ENCODE measurements at places on chromosomes 3 and 15. TPM values are rescaled to one million over a fixed set of nuclear protein-coding genes. Genes with fewer than 3 reads are reported as not detected.

XPC gene
- total RNA-seq, result 43.4 TPM

RPL22L1 gene
- 585 TPM for total RNA-seq

SSUH2 gene
- total RNA-seq, result not detected

PLA2G4D gene
- total RNA-seq, result not detected

TMEM45A gene
- total RNA-seq, result 38.8 TPM

ARNT2 gene
- 11.1 TPM for total RNA-seq

CD96 gene
- not detected for total RNA-seq

CPN2 gene
- not detected for total RNA-seq

- no peak for DNase-seq
Observed at GRCh38 chr3:12886106-12886679, 44.8 kb upstream of the RPL32 start.

DNA sequence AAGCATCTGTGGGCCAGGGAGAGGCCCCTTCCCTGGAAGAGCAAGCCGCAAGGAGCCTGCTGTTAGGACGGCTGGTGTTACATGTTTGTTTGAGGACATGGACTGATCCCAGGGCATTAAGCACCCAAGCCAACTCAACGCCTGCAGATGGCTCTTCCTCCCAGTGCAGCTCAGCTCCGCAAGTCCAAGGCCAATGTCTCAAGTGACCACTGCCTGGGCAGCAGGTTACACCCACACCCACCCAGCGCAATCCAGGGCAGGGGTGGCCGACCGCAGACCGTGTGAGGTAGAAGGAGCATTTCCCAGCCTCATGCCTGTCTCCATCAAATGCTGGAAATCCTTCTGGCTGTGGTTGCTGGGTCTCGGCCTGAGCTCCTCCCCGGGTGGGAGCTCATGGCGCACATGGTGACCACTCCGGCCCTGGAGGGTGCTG lies 14.5 kb downstream of the GP5 start:
- no peak for DNase-seq

GRCh38 chr3:5090197-5090596 lies 31.9 kb upstream of the ARL8B start:
- DNase-seq, result no peak

DNA sequence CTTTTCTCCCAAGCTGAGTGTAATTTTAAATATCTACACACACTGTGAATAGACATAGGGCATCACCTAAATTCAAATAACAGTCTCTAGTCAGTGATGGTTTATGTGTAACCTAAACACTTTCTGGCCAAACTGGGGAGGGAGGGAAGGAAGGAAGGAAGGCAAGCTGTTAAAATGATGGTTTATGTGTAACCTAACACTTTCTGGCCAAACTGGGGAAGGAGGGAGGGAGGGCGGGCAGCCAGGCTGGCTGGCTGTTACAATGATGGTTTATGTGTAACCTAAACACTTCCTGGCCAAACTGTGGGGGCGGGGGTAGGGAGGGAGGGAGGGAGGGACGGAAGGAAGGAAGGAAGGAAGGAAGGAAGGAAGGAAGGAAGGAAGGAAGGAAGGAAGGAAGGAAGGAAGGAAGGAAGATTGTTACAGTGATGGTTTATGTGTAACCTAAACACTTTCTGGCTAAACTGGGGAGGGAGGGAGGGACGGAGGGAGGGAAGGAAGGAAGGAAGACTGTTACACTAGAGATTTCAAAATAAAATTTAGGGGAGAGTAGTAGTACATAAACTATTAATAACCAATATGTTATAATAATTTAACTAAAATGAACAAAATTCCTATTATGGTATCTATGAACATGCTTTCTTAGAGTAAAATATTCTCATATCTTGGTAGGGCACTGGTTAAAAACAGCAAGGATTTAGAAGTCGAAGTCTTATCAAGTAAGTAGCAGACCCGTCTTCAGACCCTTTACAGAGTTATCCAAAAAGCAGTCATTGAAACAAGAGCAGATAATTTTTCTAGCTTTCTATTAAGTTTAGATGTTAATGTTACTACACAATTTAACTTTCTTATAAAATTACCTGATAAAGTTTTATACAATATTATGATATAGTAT lies 148.1 kb downstream of the LMLN start:
- peak; percentile 5 for DNase-seq

DNA sequence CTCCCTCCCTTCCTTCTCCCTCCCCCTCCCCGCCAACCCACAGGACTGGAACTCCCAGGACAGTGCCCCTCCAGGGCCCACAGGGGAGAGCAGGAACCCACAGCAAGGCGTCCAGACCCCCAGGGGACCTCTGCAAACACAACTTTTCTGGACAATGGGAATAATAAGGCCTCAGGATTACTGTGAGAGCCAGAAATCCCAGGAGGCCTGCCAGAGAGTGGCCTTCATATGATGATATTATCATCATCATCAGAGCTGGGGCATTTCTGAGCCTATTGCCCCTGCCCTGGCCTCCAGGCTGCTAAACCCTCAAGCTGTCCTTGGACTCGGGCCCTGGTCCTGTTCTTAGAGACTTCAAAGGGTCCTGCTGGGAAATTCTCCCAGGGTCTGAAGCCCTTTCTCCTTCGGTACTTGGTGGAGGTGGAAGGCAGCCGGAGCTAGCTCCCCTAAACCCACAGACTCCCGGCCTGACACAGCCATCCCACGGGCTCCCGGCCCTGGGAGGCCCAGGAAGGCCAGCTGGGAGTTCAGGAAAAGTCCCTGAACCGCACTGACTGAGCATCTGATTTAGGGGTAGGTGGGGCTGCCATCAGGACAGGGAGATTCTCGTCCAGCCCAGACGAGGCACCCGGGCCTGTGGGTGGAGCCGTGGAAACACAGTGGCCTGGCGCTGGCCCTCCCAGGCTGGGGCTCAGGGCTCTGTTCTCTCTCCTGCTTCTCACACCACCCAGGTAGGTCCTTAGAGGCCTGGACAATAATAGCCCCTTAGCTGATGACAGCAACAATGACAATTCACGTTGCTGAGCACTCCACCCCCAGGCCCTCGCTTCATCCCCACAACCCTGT lies 4.9 kb downstream of the CALML4 start:
- no peak for DNase-seq
